ENCODE measurements at places on chromosomes 1 and 21.

GRCh38 chr1:234528074-234528865 is 49.3 kb upstream of the TARBP1 start:
- DNase-seq = no peak

DNA sequence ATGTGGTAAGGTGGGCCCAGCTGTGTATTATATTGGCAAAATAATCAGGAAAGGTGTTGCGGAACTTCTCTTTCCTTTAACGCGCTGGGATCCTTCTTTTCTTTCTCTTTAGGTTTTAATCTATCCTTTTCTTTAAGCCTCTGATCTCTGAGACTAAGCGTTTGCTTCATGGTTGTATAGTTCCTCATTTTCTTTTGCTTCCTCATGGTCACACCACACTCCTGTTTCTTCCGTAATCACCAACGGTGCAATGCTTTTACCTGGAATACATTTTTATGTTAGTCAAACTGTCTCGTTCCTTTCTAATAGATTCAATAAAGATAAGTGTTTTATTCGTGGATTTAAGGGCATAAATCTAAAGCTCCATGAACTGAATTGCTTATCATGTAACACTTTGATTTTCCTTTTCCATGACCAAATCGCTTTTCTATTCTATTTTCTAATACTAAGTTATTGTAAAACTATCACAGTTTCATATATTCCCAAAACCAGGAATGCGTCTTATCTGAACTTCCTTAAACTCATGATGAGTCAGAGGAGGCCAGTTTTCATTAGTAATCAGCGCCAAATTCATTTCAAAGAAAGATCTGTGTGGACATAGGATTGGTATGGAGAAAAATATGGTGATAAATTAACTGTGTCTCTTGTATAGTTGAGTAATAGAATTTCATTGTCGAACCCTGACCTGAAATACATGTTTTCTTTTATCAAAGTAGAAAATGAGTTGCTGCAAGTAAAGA is 12.2 kb downstream of the SDCCAG8 start:
- DNase-seq = peak; percentile 96

DNA sequence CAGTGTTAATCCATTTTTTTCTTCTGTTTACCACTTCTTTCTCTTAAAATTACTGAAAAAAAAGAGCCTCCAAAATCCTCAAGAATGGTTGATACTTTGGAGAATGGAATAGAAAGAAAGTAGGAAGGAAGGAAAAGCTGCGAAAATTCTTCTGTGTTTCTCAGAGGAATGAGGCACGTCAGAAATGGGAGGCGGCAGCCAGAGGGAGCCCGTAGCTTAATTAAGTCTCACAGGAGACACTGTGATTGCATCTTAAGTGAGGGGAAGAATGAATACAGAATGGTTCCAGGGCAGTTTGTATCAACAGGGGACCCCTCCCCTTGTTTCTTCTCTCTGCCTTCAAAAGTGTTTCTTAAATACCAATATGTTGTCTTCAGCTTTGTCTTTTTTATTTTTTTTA is 1099.5 kb downstream of the PLA2G4A start:
- peak; percentile 19 for DNase-seq

- DNase-seq = peak; percentile 38
These were observed 19.8 kb upstream of the MUTYH start for GRCh38 chr1:45359882-45360513.

DNA sequence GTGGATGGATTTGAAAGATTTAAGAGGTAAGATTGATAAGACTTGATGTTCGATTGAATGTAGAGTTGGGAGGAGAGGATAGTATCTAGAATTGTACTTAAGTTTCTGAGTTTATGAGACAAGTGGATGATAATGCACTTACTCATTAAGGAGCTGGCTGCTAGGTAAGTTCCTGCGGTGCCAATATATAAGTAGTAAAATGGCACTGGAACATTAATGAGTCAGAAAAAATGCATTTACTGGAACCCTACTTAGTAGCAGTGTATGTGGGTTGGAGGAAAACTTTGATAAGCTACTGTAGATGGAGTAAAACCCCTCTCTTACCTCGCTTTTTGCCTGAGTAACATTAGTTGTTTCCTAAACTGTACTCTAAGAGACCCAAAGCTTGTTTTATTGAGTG is 68.2 kb downstream of the ZFYVE9 start:
- peak; percentile 26 for DNase-seq

Measured in astrocyte (in vitro differentiated cells and primary cell).